ENCODE measurements at places on chromosomes 5 and 9. TPM values are rescaled to one million over a fixed set of nuclear protein-coding genes. Genes with fewer than 3 reads are reported as not detected.

The CDC25C gene
- 5.2 TPM for polyA plus RNA-seq

GRCh38 chr9:97359147-97359546, 51.7 kb downstream of the CCDC180 start:
- no peak for DNase-seq
- no peak overlapping the region for H3K27ac ChIP-seq
- H3K4me1 ChIP-seq: no peaks in the 10 kb centered on the region
- 0 out of 2 replicates have a peak, but pooled peaks cover 2% of the 10 kb centered on the region for H3K36me3 ChIP-seq
- no peaks in the 10 kb centered on the region for H3K27me3 ChIP-seq

The WDR31 gene
- polyA plus RNA-seq: 1.3 TPM

DNA sequence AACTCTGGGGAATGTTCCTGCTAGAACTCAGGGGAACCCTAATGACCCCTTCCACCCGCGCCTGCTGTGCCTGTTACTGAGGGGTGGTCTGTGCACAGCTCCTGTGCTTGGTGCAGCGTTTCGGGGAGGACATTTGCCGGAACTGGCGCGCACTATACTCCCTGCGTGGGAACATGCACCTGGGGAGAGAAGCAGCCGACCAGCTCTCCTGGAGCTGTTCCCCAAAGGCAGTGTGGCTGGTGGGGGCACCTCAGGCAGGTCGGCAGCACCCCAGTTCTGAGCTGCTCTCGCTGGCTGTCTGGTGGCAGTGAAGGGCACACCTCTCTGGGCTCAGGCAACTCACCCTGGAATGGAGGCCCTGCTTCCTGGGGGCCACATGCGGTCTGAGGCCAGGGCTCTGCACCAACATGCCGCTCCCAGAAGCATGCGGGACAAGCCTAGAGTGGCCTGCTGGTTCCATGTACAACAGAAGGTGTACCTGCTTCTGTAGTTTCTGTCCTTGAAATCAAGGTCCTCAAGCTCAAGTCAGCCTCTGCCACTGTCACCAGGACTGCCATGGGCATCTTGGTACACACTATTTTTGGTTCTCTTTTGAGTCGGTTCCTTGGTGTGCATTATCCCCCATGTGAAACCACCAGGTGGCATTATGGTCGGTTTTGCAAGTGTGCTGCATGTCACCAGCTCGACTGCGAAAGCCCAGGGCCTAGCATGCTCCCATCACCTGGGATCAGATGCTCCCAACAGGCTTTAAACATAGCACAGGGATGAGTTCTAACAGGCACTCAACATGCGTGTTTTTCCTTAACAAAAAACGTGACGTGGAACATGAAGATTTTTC, 7.8 kb upstream of the MRNIP start:
- H3K27ac ChIP-seq: no peak overlapping the region
- no peaks in the 10 kb centered on the region for H3K27me3 ChIP-seq
- H3K36me3 ChIP-seq: peaks cover 70% of the 10 kb centered on the region
- H3K4me1 ChIP-seq: no peaks in the 10 kb centered on the region

DNA sequence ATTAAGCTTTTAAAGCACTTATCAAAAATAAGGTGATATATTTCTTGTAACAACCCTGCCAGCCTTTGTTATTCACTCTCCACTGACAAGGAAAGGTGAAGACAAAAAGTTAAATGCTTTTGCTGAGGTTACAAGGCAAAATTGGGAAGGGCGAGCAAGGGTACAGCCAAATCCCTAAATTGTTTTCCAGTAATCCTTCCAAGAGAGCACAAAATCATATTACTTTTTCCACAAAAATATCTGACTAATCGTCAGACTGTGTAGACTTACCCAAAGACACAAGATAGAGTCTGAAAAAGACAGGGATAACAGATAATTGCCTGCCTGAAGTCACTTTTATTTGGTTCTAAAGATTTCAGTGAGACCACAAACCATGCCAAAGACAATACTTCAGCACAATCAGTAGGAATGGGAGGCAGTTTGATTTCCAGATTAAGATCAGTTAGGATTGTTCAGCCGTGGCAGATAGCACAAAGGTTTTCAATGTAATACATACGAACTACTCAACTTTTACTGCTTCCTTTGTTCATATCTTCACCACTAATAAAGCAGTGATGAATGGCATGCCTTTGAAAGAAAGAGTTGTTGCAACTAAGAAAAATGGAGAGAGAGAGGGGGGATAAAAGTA, 383.8 kb upstream of the TUSC1 start:
- no peaks in the 10 kb centered on the region for H3K36me3 ChIP-seq
- no peaks in the 10 kb centered on the region for H3K27me3 ChIP-seq
- H3K4me1 ChIP-seq: no peaks in the 10 kb centered on the region
- no peak overlapping the region for H3K27ac ChIP-seq
- no peak for DNase-seq

The MARCOL gene
- polyA plus RNA-seq: not detected

GRCh38 chr5:73955271-73955846, 329.4 kb downstream of the ARHGEF28 start:
- no peaks in the 10 kb centered on the region for H3K36me3 ChIP-seq
- no peak overlapping the region for H3K4me3 ChIP-seq
- 0 out of 2 replicates have a peak, but pooled peaks cover 3% of the 10 kb centered on the region for H3K4me1 ChIP-seq
- no peak overlapping the region for H3K27ac ChIP-seq
- no peak for DNase-seq

DNA sequence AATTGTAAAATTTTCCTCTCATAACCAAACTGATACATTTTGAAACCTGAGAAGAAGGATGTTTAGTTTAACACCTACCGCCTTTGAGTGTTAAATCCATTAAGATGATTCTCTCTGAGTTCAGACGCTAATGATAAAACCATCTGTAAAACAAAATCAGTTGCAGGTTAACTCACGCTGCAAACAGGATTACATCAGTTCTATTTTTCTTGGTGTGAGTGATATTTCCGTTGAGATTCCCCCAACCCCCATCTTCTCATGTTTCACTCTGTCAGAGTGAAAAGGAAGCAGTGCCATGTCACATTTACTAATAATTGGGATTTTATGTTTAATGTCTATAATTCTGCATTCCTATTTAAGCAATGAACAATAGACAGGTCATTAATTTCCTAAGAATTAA, 146.5 kb downstream of the FANCC start:
- H3K4me1 ChIP-seq: peaks cover 18% of the 10 kb centered on the region
- peaks cover 15% of the 10 kb centered on the region for H3K36me3 ChIP-seq
- H3K27me3 ChIP-seq: no peaks in the 10 kb centered on the region

The UBE2QL1 gene
- 0.84 TPM for polyA plus RNA-seq

DNA sequence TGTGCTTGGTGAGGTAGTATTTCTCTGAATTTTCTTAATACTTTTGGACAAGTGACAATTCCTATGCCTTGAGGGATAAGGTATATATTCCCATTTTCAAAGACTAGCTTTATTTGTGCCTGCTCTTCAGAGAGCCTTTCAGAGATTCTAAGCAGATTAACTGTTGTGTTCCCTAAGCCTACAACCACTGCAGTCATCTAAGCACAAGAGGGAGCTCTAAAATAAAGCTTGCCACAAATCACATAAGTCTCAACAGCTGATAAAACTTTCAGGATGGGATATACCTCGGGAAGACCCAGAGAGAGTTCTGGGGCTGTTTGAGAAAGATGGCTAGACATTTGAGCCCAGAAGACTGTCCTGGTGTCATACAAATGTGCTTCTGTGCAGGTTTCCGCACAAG, 157.3 kb downstream of the CYLC2 start:
- H3K4me3 ChIP-seq: no peak overlapping the region
- H3K4me1 ChIP-seq: no peaks in the 10 kb centered on the region
- H3K27me3 ChIP-seq: no peaks in the 10 kb centered on the region
- H3K27ac ChIP-seq: no peak overlapping the region
- DNase-seq: peak; percentile 5
- no peaks in the 10 kb centered on the region for H3K36me3 ChIP-seq

The NXNL2 gene
- 3.1 TPM for polyA plus RNA-seq

DNA sequence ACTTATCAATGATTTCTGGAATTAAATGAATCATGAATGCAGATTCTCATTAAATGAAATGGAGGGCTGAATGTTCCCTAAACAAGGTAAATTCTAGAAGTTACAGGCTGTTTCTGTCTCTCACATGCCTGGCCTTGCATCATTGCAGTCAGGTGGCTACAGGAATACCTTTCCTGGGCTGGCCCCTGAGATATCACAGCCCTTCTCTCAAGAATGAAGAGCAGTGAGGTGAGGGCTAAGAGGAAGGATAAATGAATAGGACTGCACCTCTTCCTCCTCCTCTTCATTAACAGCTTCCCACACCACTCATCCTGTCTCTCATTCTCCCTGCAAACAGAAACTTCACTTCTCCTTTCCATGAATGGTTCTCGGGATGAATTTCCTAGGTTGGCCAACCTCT, 22.5 kb downstream of the ARHGEF28 start:
- no peak overlapping the region for H3K27ac ChIP-seq
- H3K4me3 ChIP-seq: no peak overlapping the region
- DNase-seq: no peak
- H3K36me3 ChIP-seq: no peaks in the 10 kb centered on the region
- no peaks in the 10 kb centered on the region for H3K4me1 ChIP-seq

The ANGPTL2 gene
- 12.3 TPM for polyA plus RNA-seq

DNA sequence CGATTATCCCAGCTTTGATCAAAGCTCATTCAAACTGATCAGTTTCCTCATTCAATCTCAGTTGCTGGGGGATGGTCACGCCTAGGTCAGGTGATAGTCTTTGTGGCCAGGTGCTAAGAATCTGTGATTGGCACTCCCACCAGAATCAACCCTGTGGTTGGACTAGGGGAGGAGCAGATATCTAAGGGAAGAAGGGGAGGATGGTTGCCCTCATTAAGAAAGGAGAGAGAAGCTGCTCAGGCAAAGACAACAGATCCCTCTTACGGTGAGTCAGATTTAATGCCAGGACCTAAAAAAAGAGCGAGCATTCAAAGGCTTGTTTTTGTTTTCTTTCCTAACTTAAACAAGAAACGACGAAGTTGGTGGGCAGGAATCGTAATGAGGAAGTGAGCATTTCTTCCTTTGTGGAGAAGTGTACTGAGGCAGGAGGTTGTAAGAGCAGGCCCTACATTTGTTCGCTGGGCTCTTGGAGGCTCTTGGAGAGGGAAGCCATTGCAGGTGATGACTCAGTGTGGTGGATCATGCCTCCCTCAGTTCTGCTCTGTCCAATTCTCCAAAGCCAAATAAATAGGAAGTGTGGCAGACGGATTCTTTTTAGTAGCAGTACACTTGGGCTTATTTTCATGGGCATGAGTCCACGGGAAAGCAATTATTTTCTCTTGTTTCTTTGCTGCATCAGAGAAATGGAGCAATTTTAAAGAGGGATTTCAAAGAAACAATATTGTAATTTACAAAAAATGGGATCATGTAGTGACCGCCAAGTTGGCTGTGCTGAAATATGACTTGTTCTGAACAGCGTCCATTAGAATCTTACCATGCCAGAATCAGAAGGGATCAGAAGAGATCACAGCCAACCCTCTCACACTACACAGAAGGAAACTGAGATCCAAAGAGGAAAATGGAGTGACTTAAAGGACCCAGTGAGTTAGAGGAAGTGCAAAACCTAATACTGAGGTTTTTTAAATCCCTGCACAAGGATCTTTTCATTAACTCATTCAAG, 18.7 kb upstream of the TGFBR1 start:
- H3K36me3 ChIP-seq: no peaks in the 10 kb centered on the region
- no peaks in the 10 kb centered on the region for H3K27me3 ChIP-seq
- DNase-seq: no peak
- no peak overlapping the region for H3K4me3 ChIP-seq
- H3K4me1 ChIP-seq: no peaks in the 10 kb centered on the region

DNA sequence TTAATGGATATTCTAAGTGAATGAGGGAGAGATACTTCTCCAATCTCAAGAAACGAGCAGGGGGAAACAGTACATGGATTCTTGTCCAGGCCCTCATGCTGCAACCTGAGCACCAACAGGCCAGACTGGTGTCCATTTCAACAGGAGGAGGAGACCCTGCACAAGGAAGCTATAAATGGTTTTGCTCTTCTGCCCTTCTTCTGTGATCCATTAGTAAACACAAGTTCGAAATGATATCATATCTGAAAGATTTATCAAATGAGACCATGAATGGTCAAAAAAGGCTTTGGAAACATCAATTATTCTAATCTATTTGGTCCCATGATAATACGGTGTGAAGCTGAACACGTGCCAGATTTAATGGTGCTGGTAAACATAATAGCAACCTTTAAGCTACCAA, 109.8 kb downstream of the NR6A1 start:
- H3K27ac ChIP-seq: peak overlapping the region; percentile 100
- DNase-seq: no peak
- H3K4me3 ChIP-seq: peak overlapping the region; percentile 85
- peaks cover 19% of the 10 kb centered on the region for H3K36me3 ChIP-seq

The DNAI1 gene
- polyA plus RNA-seq: 0.55 TPM

DNA sequence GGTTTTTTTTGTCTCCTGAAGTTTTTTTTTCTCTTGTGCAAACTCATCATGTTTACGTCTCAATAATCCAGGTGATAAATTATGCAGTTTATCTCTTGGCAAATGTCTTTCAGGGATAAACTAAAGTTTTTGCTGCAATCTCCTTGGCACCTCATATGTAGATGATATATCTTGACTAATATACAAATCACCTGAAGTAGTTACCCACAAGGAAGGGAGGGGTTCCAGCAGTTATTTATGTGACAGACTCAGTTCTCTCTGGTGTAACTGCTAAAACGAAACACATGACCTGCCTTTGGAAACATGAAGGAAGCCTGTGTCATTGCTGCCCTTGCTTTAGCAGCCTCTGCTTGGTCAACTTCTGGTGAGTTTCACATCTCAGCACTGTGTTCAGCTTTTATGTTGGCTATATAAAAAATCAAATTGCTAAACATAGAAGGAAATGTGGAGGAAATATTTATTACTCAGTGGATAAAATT, 39.3 kb upstream of the KIAA1958 start:
- no peaks in the 10 kb centered on the region for H3K4me1 ChIP-seq
- peak overlapping the region; percentile 58 for H3K27ac ChIP-seq
- H3K4me3 ChIP-seq: no peak overlapping the region
- H3K27me3 ChIP-seq: no peaks in the 10 kb centered on the region
- H3K36me3 ChIP-seq: peaks cover 16% of the 10 kb centered on the region
